NCI-H526 (cell line): ENCODE measurements at places on chromosomes 13 and 19.

DNA sequence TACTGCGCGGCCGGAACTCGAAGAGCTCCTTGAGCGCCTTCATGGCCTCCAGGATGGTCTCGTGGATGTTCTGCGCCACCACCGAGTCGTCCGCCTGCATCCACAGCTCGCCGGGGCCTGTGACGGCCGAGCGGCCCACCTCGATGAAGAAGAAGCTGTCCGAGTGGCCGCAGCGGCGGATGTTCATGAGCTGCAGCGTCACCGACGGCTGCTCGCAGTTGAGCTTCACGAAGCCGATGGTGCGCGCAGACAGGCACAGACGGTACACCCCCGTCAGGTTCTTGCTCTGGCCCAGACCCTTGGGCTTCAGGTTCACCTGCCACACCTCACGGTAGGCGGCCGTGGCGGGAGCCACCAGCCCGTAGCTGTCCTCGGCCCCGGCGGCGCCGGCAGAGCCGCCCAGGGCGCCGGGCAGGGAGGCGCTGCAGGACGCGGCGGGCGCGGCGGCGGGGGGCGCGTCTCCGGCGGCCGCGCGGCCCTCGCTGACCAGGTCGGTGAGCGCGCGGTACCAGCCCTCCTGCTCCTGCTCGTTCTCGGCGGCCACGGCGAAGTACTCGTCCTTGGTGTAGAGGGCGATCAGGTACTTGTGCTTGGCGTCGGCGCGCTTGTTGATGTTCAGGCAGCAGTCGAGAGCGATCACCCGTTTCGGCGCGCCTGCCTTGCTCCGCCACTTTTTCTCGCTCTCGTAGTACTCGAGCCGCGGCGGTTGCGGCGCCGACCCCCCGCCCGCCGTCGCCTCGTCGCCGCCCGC lies 1.1 kb downstream of the IRS2 start:
- peak; percentile 67 for DNase-seq

DNA sequence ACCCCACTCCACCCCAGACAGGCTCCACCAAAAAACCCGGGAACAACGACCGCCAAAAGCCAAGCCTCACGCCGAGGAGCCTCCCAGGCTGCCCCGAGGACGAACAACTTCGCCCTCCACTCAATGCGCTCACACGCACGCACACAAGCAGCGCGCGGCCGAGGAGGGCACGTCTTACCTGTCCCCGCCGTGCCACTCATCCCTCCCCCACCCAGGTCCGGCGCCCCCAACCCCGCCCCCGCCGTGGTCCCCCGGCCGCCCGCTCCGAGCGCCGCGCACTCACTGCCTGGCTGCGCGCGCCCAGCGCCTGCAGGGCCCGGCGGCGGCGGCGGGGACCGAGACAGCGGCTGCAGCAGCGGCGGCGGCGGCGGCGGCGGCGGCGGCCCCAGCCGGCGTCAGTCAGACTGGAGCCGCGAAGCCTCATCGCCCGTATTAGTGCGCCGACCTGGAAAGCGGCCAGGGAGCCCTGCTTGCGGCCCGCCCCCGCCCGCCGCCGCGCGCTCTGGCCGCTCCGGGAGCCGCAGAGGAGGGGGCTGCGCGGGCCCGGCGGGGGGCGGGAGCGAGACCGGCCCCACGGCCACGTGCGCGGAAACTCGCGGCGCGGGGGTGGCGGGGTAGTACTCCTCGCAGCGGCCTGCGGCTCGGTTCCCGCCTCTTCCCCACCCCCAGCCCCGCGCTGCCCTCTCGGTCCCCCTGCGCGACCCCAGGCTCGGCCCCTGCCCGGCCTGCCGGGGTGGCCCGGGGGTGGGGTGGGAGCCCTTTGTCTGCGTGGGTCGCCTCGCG lies at the start of gene SMAD9:
SMAD9 (minus strand) TSS at position 406 of the 783 bp plus-strand sequence. CDS start 40,549 bp downstream, outside the sequence.
- peak; percentile 64 for DNase-seq

- no peak for DNase-seq
Observed at GRCh38 chr13:41652735-41653361, 195.5 kb downstream of the RGCC start.

DNA sequence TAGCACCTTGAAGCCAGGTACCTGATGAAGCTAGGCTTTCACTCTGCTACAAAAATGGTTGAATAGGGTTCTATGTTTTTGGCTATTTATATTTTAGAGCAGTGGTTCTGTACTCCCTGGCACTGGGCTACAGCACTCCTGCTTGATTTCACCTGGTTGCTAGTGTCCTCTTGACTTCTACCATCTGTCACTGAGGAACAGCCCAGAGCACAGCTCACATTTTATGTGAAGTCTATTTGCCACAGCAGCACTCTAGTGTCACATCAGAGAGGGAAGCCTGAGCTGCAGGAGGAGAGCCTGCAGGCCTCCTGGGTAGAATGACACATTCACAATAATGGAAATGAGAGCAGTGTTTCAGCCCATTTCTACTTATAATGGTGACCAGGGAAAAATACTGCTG lies 184.2 kb downstream of the ZNF486 start:
- DNase-seq, result no peak

DNA sequence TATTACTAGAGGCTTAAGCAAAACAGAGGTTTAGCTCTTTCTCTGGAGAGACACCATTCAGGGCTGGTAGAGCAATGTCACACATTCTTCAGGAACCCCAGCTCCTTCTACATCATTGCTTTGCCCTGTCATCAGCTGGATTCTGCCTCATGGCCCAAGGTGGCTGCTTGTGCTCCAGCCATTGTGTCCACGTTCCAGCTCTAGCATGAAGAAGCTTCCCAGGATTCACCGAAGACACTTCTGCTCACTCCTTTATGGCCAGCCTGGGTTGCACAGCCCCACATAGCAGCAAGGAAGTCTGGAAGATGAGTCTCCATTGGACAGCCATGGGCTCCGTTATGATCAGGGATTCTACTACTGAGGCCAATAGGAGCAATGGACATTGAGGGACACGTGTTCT lies 13.2 kb downstream of the PGLS start:
- DNase-seq, result no peak

DNA sequence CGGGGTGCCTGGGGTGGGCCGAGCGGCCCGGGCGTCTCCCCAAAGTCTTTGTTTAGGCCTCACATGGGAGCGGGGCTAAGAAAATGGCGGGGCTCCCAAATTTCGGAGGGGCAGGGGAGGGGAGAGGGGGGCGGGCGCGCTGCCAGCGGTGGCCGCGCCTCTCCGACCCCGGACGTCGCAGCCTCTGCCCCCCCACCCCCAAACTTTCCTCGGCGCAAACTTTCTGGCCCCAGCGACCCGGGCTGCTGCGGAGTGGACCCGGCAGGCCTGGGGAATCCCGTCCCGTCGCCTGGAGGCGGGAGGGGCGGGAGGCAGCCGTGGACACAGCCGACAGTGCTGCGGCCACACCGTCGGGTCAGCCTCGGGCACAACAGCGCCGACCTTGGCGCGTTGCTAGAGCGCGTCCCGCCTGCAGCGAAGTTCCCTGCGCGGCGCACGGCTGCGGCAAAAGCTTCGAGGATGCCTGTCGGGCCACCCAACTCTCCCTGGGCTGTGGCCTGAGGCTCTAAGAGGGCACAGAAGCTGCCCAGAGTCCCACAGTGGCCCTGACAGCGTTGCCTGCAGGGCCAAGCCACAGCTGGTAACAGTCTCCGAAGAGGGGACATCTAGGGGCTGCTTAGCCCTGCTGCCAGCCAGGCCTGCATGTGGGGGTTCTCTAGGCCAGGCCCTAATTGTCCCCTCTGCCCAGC lies 1.3 kb downstream of the NFIX start:
- no peak for DNase-seq
